ENCODE measurements at places on chromosomes 1 and 21.
A peak's percentile ranks its signal among the peaks of the same experiment; 100 is the strongest.

DNA sequence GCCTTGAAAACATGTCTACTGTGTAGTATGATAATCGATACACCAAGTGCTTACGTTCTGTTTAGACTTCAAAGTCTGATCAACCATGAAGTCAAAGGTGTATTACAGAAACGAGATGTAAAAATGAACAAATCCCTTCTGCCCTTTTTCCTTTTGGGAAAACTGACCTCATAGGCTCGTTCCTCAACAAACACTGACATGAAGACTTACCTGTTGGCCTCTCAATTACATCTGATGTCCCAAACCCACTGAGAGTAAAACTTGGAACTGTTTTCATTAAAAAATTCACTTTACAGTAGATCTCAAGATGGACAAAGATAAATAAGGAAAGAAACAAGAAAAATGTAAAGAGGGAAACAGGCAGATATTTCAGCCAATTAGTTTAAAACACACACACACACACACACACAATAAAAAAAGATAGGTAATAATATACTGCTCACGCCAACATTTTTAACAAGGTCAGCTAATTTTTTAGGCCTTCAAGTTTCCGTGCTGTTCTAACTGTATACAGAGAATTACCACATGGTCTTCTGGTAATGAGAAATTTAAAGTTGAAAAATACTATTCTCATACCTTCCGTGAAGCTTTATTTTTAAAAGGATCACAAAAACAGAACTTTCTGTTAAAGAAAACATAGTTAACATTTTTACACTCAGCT lies 2.1 kb downstream of the HMGN1 start:
- no peak for DNase-seq

DNA sequence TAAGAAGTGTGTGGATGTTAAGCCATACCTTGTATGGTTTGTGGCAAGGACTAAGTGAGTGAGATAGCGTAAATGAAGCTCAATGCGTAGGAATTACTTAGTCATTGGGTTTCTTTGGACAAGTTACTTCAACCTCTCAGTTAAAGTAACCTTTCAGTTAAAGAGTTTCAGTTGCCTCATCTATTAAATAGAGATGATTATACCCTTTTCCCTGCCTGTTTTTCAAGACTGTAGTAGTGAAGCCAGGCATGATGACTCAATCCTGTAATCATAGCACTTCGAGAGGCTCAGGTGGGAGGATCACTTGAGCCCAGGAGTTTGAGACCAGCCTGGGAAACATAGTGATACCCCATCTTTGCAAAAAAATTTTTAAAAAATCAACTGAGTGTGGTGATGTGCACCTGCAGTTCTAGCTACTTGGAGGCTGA lies 6.3 kb downstream of the ZMPSTE24 start:
- no peak for DNase-seq

GRCh38 chr1:215106067-215106466 lies 23.5 kb downstream of the KCNK2 start:
- no peak for DNase-seq

GRCh38 chr1:216723274-216723780 lies at the start of gene ESRRG:
TSS of gene ESRRG (minus strand) at chr1:216723429. CDS start at chr1:216723299, 130 bp downstream.
- no peak for DNase-seq

DNA sequence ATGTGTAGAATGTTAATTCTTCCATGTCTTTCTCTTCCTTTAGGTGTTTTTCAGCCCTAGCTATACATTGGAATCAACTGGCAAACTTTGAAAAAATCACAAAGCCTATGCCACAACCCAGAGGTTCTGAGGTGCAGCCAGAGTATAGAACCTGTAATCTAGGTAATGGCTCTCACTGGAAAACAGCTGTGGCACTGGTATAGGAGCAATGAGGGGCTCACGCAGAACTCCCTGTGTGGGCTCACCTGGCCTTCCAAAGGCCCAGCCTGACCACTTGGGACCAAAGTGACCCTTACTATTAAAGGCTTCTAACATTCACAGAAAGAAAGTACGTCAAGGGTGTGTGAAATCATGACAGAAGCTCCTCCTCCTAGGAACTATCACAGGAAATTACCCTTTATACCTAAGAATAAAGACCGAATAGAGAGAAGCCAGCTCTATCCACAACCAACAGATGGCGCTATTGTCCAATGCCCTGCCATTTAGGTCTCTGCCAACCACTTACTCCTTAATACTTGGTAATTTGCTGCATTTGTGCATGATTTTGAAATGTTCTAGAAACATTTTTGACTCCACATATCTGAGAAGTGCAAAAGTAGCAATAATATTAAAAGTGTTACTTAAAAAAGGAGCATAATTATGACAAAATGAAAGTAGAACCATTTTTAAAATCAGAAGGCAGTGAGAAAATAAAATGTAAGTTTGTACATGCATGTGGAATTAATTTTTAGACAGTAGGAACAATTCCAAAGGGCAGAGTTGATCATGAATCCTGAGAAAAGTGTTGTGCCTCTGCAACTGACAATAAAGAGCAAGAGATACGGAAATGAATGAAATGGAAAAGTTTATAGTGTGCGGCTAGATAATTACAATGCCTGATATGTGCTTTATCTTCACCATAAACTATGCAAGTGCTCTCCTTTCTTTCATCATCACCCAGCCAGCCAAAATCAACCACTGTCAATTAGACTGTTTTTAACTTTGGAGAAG lies 93.1 kb upstream of the HAO2 start:
- peak; percentile 80 for DNase-seq

GRCh38 chr1:68633141-68633919 lies 136.4 kb upstream of the DEPDC1 start:
- DNase-seq: no peak

DNA sequence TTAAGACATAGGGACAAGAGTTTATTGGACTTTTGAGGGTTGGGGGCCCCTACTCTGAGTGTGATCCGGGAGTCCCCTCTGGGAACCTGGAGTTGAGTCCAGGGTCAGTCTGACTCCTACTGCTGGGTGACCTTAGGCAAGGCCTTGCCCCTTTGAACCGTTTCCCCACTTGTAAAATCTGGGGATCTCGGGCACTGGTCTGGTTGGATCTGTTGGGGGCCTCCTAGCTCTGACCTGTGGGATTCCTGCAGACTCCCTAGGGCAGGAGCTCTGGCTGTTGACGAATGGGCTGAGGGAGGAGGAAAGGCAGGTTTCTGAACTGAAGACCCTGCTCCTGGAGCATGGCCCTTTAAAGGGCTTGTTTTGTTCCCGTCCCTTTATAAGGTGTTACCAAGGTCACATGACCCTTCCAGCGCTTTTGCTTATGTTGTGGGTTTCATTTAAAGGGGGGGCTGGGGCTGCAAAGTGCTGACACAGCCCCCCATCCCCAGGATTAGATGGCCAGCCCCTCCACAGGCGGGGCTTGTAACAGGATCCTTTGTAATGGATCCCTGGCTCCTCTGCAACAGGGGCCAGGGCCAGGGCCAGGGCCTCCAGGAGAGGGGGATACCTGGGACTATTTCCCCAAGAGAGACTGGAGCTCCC lies 50.7 kb downstream of the YARS1 start:
- no peak for DNase-seq

DNA sequence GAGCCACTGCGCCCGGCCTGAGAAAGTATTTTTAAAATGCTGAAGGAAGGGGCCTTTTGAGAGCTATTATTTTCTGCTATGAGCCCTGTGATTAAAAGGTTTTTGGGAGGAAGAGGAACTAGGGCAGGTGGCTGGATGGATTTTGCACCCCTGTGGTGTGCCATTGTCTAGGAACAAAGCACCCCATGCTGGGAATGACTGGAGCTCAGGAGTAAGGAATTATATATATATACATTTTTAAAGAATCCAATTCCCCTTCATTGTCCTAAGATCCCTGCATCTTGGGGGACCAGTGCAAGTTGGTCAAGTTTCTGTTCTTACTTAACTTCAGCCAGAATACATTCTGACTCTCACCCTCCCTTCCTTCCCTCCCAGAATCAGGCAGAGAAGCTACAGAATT lies 91.6 kb downstream of the ZNF648 start:
- no peak for DNase-seq

- DNase-seq: no peak
Observed at GRCh38 chr1:119952496-119952895, 56.2 kb upstream of the ADAM30 start.

- DNase-seq: no peak
Observed at GRCh38 chr1:232457595-232457994, 172.3 kb downstream of the SIPA1L2 start.

- DNase-seq: no peak
Observed at GRCh38 chr1:110637475-110637874, 31.3 kb upstream of the KCNA2 start.

Measured in HFF-Myc (cell line).